ENCODE measurements at places on chromosomes 3 and 15.

GRCh38 chr15:54605556-54605955 is 591.2 kb downstream of the RSL24D1 start:
- DNase-seq = no peak

GRCh38 chr3:30253832-30254231 is 352.6 kb upstream of the TGFBR2 start:
- DNase-seq = no peak

- no peak for DNase-seq
These were observed 91.8 kb downstream of the UBE2E2 start for GRCh38 chr3:23294770-23295387.

- no peak for DNase-seq
These were observed 14.2 kb upstream of the CAND2 start for GRCh38 chr3:12782172-12782815.

DNA sequence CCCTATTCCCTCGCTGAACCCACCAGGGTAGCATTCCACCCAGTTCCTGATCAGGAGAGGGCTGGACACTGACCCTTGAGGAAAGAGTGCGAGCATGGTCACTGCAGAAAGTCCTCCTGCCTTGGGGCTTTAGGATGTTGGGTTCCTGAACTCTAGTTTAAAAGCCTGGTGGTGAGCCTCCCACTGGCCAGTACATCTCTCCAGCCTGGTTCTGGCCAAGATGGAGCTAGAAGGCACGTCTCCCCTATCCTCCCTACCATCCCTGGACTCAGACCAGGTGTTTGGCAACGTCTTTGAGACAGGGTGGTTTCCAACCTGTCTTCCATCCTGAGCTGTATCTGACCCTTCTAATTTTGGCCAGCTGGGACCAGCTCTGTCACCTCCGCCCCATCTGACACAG is 31.4 kb downstream of the NBEAL2 start:
- DNase-seq = no peak

GRCh38 chr3:124962403-124962940 is 27.9 kb upstream of the MUC13 start:
- no peak for DNase-seq

DNA sequence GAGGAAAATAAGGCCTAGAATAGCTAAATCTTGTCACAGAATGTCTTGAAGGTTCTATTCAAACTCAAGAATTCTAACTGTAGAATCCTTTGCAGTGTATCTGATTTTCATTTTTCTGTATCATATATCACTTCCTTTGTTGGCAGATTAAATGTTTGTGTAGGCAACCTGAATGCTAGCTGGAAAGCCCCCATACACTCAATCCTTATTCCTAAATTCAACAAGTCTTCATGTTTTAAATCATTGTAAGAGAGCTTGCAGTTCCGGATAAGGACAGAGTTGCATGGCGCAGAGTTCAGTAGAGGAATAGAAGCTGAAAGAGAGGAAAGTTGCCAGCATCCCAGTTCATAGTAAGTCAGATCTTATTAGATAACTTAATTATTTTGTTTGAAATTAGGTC is 242.0 kb upstream of the SEMA6D start:
- no peak for DNase-seq

All from activated naive CD4-positive, alpha-beta T cell (primary cell).